Stimulated activated CD4-positive, alpha-beta T cell treated with anti-CD3 and anti-CD28 coated beads, TNF-alpha, amount 100 ng/mL, for 24 hours (primary cell): ENCODE measurements at places on chromosomes 16 and 17.
A peak's percentile ranks its signal among the peaks of the same experiment; 100 is the strongest.

GRCh38 chr17:16936536-16937310 is 35.2 kb downstream of the TNFRSF13B start:
- no peak for DNase-seq

DNA sequence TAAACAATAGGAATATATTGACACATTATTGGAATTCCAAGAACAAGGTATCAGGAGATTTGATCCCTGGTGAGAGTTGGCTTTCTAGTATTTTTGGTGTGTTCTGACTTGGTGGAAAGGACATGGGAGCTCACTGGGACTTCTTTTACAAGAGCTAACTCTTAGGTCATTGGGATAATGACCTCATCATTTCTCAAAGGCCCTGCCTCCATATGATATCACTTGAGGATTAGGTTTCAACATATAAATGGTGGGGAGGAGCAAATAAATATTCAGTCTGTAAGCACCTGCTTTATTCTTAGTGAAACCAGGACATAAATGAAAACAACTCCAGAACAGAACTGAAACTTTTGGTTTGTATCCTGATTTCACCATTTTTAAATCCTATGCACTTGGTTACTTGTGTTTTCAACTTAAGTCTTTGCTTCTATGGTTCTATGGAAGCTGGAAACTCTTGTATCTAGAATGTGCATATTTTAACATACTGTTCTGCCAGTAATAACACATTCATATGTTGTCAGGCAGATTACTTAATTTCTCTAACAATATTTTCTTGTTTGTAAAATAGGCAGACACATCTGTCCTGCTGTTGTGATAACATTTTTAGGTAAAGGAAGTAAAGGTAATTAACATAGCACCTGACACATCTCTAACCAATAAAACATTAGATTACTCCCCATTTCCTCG is 1527.7 kb upstream of the CDH8 start:
- no peak for DNase-seq

DNA sequence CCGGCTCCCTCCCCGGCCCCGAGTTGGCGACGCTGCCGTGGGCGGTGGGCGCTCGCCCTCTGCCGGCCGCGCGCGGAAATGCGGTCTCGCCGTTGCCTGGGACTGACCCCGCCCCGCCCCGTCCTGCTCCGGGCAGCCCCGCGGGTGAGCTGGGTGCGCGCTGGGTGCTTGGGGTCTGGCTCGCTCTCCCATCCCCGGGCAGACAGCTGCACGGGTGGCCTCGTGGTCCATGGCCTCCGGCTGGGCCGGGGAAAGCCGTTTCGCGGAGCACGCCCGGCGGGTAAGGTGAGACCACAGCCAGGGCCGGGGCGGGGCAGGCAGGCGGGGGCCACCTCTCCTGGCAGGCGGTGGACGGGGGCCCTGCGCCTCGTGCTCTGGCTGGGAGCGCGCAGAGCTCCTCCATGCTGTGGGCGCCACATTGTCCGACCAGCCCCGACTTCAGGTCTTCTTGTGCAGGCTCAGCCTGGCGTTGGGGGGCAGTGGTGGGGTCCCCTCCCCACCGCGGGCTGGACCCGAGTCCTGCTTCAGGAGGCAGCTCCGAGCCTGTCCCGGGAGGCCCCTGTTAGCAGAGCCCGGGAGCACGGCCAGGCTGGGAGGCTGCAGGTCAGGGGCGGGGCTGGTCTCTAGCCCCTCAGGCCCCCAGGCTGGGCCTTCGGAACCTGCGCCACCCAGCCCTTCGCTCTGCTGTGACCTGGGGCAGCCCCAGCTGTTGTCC is 7.0 kb upstream of the C1QTNF8 start:
- DNase-seq: peak; percentile 63

- DNase-seq: no peak
These were observed 4.5 kb downstream of the TBX4 start for GRCh38 chr17:61456688-61457225.

- DNase-seq: no peak
These were observed 22.0 kb upstream of the GFOD2 start for GRCh38 chr16:67741118-67741517.

DNA sequence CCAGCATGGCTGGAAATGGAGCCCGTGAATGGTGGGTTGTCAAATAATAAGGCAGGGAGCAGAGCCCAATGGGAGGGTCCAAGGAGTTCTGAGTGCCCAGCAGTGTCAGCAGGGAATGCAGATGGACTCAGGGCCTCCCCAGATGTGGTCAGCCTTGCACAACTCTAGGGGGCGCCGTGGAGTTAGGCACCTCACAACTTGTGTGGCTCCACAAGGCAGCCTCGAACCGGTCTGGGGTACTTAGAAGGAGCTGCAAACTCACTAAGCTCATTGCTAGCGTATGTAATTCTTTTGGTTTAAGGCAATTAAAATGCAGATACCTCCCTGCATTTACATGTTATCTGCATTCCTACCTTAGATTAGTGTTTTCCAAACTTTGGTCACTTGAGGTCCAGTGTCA is 18.1 kb downstream of the IRF8 start:
- DNase-seq: no peak

GRCh38 chr16:66440970-66441369 is 13.9 kb downstream of the BEAN1 start:
- DNase-seq: no peak

GRCh38 chr16:85068746-85069145 is 41.2 kb downstream of the KIAA0513 start:
- DNase-seq: no peak
